ENCODE measurements at places on chromosomes 13 and 19.
A peak's percentile ranks its signal among the peaks of the same experiment; 100 is the strongest.

DNA sequence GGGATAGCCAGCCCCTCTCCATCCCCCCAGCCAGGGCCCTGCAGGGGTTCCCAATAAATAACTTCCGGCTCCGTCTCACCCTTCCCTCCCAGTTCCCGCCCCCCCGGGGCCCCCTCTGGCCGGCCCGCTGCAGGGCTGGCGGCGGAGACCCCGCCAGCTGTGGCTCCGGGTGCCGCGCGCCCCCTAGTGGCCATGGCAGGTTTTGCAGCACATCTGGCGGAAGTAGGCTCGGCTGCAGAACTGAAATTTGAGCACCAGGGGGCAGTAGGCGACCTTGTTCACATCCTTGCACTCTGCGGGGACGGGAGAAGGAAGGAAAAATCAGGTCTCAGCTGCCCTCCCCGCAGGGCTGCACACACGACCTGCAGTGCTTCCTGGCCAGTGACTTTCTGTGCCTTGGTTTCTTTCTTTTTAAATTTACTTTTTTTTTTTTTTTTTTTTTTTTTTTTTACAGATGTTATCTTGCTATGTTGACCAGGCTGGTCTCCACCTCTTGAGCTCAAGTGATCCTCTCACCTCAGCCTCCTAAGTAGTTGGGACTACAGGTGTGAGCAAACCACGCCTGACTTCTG, 3.6 kb upstream of the MYO1F start:
- peak; percentile 82 for DNase-seq

GRCh38 chr13:21338639-21339278, 120.3 kb downstream of the ZDHHC20 start:
- no peak for DNase-seq

- no peak for DNase-seq
These were observed 14.7 kb downstream of the UBAC2 start for GRCh38 chr13:99215184-99215830.

- peak; percentile 91 for DNase-seq
These were observed 5.1 kb upstream of the FLT3LG start for GRCh38 chr19:49468746-49469447.

DNA sequence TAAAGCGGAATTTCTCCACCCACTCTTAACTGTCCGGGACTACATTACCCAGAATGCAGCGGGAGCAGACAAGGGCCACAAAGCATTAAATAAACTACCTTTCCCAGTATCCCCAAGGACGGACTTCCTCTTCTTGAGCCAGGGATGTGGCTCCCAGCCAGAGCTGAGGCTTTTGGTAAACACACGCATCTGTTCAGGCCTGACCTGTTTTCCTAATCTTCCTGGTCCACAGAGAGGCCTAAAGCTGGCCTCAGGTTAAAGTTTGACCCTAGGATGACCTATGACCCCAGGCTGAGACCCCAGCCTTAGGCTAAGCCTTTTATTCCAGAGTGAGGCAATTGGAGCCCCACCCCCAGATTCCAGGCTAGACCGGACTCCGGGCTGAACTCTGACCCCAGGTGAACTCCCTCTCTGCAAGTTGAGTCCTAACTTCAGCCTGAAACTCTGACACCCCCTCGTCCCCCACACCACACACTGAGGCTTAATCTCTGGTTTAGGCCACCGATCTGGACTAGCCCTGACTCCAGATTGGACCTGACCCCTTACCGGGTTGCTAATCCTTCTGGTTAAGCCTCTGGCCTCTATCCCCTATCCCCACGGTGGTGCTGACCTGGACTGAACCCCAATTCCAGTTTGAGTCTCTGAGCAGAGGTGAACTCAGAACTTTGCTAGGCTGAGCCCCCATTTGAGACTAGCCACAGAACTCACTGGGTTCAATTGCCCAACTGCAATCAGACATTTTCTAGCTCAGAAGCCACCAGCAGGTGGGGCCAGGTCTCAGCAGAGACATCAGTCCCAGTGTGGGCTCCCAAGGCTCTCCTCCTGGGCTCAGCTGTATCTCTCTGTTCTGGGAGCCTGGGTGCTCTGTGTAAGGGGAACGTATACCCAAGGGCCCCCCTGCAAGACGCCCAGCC, 750 bp upstream of the GPR108 start:
- DNase-seq, result peak; percentile 95

DNA sequence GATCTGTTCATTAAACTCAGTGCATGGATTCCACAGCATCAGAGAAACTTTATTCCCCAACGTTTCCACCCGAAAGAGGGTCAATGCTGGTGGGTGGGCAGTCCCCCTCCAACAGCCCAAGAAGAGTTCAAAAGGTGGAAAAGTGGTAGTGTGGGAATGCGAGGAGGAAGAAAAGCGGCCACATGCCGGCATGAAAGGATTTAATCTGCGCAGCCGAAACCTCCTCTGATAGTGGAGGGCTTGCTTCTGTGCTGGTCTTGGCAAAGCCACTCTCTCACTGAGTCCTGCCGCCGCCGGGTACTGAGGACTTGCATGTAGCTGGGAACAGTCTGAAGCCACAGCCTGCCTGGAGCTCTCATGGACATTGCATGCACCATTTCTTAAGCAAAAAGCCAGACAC, 136.2 kb upstream of the ZNF536 start:
- no peak for DNase-seq
